ENCODE measurements at places on chromosomes 1 and 21.

GRCh38 chr1:67166196-67166595 lies at the start of gene IL23R:
Gene IL23R, plus strand, starts transcription at chr1:67166454. Its CDS starts 1,667 bp downstream, at chr1:67168121.
- DNase-seq = peak; percentile 33

DNA sequence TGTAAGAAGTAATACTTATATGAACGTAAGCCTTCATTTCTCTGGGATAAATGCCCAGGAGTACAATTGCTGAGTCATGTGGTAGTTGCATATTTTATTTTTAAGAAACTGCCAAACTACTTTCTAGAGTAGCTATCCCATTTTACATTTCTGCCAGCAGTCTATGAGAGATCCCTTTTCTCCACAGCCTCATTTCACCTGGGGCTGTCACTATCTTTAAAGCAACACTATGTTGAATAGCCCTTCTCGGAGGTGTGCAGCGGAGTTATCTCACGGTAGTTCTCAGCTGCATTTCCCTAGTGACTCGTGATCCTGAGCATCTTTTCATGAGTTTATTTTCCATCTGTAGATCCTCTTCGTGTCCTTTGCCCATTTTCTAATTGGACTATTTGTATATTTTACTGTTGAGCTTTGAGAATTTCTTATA lies 93.4 kb downstream of the ADARB1 start:
- DNase-seq = no peak

- no peak for DNase-seq
Observed at GRCh38 chr1:201298396-201299381, 15.4 kb downstream of the PKP1 start.

- no peak for DNase-seq
Observed at GRCh38 chr1:96362623-96363022, 359.0 kb upstream of the PTBP2 start.

DNA sequence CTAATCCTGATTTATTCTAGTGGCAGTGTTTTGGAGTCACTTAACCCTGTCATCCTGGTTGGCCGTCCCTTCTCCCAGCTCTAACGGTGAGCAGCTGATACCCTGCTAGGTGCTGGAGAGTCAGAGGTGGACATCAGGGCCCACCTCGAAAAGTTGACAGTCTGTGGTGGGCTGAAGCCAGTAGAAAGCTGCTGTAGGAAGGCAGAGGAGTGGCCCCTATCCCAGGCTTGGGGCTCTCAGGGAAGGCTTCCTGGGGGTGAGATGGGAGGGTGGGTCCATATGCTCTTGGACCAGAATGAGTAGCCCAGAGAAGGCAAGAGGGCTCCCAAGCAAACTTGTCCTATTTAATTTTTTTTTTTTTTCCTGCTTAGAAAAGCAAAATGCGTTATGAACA lies 475 bp upstream of the RPL5 start:
- DNase-seq = no peak

DNA sequence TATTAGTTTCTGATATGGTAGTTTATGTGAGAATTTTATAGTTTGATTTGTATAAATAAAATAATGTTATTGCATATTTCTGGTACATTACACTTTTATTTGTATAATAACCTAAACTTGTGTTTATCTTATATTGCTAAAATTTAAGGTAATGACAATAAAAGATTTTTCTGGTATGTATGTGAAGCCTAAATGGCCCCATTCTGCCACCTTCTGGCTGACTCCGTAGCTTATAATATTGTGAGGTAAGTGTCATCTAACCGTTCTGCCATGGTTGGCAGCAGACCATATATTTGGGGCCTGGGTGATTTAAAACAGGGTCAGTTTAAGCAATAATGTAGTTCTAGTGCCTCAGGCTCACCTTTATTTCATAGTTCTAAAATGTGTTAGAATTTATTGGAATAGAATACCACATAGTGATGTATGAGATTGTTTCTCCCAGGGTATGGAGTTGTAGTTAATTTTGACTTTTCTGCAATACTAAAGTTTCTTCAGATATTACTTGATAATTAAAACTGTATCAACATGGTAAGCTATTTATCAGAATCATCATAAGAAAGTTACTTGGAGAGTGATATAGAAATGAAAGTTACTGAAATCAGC lies 21.2 kb upstream of the PRKACB start:
- peak; percentile 67 for DNase-seq

GRCh38 chr21:16418226-16418625 lies 688.4 kb downstream of the USP25 start:
- no peak for DNase-seq

DNA sequence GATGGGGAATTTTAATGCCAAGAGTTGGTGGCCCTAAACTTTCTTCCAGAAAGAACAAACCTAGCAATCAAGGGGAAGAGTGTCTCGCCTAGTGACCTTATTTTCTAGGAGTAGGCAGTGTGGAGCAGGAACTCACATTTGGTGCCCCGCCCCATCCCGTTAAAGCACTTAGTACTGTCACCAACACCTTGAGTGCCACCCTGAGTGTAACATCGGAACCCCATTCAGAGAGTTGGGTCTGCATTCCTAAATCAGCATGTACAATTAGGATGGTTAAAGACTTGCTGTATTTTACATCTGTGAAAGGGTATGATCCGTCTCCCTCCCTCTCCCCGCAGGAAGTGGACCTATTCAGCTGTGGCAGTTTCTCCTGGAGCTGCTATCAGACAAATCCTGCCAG lies 15.5 kb downstream of the ETS2 start:
- no peak for DNase-seq

GRCh38 chr21:45575304-45575992 lies 33.2 kb upstream of the SLC19A1 start:
- DNase-seq = no peak

DNA sequence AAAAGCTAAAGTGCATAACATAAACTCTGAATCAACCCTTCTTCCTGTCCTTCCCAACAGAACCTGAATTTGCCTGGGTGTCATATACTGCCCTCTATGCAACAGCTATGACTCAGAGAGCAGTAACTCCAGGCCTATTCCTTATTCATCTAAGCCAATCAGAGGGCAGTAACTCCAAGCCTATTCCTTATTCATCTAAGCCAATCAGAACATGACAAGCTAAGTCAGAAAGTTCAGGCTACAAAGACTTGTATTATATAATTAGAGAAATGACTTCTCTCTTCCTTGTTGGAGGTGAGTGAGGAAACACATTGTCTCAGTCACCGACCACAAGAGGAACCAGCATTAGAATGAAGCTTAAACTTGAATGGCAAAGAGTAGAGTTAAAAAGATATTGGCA lies 26.2 kb upstream of the TADA1 start:
- DNase-seq = peak; percentile 0

GRCh38 chr1:53559854-53560580 lies 100.8 kb downstream of the DMRTB1 start:
- DNase-seq = no peak

- no peak for DNase-seq
Observed at GRCh38 chr1:6651909-6652308, 27.2 kb downstream of the THAP3 start.

DNA sequence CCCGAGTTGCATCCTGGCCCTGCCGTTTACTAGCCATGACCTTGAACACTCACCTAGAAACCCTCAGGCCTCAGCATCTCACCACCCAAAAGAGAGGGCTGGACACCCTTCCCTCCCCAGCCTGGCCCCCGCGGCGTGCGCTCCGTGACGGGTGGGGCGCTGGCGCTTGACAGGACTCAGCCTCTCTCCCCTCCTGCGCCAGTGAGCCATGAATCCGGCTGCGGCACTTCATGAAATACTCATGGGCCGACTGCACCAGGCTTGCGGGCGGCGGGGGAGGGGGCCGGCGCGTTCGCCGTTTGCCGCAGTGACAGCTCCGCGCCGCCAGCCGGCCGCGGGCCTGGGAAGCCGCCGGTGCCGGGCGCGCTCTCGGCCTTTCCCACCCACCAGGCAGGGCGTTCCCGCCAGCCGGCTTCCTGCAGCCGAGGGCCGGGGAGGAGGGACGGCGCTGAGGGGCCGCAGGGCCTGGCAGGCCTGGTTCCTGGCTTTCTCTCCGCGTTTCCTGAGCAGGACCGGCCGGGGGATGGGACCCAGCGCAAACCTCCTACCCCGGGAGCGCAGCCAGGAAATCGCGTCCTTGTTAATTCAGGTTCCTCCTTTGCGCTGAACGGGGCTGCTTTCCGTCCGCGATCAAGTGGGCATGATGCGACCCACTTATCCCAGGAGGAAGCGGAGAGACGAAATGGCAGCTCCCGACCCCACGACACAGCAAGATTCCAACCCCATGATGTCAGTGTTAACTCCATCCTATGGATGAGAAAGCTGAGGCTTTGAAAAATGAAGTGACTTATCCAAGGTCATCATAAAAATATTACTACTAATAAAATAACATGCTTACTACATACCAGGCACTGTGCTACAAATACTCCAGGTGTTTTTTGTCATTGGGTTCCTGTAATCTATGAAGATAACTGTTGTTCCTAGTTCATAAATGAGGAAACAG lies 9.1 kb upstream of the LUZP1 start:
- DNase-seq = peak; percentile 40

DNA sequence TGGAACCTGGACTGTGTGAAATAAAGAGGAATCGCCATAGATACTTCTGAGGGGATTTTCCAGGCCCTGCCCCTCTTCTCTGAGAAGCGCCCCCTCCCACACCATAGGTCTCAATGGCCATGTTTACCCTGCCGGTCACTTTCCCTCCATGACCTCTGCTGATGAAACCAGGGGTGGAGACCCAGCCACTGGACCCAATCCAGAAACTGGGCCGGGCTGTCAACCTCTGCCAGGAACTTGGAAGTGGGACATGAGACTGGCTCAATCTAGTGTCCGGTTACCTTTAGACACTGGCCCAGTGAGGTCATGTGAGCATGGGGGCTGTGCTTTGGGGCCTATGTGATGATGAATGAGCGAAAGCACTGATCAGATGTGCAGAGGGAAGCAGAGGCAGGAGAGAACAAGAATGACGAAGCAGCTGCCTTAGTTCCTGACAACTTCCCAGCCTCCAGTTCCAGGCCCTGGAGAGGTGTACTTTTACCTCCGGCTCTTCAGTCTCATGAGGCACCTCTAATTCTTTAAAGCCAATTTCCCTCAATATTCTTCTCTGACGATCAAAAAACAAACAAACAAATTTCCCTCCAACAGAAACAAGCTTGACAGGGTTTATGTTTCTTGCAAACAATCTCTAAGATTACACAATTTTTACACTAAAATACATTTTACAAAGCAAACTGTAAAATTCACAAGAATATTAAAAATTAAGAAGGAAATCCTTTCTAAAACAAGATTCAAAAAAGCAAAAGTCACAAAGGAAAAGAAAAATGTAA lies 4.9 kb downstream of the ASAP3 start:
- DNase-seq = no peak

- no peak for DNase-seq
Observed at GRCh38 chr1:1123581-1124507, 8.0 kb upstream of the C1orf159 start.
